Activated CD4-positive, alpha-beta T cell treated with anti-CD3 and anti-CD28 coated beads, Interleukin-2, amount 50 U/mL, for 48 hours (primary cell): ENCODE measurements at places on chromosomes 12 and 14.

DNA sequence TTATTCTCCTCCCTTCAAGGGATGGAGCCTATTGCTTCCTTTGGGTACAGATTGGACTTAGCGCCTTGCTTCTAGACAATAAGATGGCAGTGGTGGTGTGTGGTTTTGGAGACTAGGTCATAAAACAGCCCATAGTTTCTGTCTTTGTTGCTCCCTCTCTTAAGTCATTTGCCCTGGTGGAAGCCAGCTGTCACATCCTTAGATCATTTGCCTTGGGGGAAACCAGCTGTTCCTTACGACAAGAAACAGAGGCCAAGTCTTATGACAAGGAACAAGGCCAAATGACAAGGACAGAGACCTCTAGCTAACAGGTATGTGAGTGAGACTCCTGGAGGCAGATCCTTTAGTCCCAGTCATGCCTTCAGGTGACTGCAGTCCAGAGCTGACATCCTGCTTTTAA is 9.2 kb upstream of the PALS1 start:
- no peak for DNase-seq

DNA sequence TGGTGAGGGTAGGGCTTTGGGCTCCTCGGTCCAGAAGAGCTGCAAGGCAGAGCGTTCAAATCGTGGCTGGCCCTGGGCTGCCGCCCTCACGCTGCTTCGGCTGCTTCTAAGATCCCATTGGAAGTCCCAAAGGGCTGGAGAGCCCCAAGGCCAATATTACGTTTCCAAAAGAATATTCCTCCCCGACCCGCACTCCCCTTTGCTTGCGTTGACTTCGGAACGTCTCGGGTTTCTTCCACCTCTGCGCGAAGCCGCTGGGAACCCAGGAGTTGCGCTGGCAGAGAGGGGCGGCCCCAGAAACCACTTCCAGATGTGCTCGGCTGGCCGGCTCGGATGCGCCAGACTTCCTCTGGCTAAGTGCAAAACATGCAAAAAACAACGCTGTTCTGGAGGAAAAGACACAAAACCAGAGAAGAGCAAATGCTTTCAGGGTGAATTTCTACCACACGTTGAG is at the start of gene GLT8D2:
GLT8D2 (minus strand) TSS at position 285 of the 454 bp plus-strand sequence. CDS start 30,539 bp downstream, outside the sequence.
- peak; percentile 15 for DNase-seq

DNA sequence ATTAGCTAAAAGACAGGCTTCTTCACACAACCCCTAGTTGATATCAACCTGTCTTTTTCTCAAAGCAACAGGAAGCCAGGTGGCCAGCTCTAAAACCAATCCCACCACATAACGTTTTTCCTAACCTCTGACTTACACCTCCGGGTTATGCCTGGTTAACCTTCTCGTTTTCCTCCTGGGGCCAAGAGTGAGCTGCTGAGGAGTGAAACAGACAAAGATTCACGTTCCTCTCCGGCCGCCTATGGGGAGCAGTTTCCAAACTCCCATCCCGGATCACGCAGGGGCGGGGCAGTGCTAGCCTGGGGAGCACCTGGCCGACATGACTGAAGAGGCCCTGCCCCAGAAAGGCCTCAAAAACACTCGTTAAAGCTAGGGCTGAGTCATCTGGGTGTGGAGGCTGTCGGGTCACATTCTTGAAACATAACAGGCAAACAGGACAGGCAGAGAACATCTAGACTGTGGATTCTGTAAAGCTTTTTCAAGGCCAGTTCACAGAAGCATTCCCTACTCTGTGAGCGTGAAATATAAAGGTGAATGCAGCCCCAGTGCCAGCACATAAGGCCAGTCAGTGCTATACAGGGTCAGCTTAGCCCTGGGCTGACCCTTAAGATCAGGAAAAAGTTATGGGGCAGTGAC is 25.9 kb upstream of the LGALS3 start:
- DNase-seq: peak; percentile 54

DNA sequence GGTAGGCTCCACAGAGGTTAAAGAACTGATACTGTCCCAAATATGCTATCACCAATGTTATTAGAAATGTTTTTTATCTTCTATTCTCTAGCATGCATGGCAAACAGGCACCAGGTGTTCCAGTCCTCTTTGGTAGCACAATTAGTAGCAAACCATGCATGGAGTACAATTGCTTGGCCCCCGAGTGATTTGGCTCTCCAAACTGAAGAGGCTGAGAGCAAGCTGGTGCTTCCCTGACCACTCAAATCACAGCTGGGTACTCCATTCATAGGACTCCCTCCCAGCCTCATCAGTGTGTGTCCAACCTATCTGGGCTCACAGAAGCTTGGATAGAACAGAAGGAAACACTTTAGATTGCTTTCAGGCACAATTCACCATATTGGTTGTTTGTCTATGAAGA is 93.4 kb downstream of the DIO2 start:
- DNase-seq: no peak

- no peak for DNase-seq
These were observed 27.1 kb upstream of the PRMT8 start for GRCh38 chr12:3463921-3464320.

- no peak for DNase-seq
These were observed 10.8 kb downstream of the KCTD10 start for GRCh38 chr12:109466305-109466704.

GRCh38 chr12:126742241-126742641 is 1524.7 kb upstream of the TMEM132C start:
- no peak for DNase-seq

DNA sequence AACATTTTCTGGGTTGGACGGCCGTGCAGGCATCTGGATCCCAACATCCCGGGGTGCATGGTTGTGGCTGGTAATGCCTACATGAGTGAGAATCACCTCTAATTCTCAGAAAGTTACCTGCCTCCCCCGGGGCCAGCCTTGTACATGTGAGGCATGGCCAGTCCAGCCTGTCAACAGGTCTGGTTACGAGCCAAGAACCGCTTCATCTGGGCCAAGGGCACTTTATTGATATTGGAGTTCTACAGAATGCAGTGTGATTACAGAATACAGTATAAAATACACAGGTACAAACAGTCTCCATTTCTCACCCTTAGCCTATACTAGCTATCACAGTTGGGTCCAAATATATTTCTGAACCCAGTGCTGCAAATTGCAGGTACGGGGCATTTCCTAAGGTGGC is 84.9 kb upstream of the EVL start:
- DNase-seq: no peak

GRCh38 chr12:41452838-41453407 is 264.8 kb downstream of the PDZRN4 start:
- no peak for DNase-seq

DNA sequence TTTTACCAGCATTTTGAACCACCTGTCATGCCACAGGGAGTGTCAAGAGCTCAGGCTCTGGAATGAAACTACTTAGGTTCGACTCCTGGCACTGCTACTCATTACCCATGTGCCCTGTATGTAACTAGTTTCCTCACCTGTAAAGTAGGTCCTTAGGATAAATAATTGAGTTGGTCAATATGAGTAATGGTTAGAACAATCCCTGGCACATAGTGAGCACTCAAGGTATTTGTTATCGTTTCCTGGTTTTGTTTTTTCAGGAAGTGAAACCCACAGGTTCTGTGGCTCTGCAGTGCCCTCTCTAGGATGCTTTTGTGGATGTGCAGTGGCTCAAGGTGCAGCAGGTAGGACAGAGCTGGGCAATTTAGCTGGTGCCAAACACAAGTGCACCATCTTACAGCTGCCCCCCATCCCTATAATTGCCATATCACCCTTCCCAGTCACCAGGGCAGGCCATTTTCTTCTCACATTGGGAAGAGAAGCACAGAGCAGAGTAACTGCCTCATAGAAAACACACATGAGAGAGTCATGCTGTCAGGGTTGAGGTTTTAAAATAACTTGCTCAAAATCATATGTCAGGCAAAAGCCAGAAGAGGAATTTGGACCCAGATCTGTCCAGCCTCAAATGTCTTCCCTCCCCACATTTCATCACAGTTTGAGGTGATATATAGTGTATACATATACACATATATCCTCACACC is 297.5 kb downstream of the RPAP3 start:
- no peak for DNase-seq

DNA sequence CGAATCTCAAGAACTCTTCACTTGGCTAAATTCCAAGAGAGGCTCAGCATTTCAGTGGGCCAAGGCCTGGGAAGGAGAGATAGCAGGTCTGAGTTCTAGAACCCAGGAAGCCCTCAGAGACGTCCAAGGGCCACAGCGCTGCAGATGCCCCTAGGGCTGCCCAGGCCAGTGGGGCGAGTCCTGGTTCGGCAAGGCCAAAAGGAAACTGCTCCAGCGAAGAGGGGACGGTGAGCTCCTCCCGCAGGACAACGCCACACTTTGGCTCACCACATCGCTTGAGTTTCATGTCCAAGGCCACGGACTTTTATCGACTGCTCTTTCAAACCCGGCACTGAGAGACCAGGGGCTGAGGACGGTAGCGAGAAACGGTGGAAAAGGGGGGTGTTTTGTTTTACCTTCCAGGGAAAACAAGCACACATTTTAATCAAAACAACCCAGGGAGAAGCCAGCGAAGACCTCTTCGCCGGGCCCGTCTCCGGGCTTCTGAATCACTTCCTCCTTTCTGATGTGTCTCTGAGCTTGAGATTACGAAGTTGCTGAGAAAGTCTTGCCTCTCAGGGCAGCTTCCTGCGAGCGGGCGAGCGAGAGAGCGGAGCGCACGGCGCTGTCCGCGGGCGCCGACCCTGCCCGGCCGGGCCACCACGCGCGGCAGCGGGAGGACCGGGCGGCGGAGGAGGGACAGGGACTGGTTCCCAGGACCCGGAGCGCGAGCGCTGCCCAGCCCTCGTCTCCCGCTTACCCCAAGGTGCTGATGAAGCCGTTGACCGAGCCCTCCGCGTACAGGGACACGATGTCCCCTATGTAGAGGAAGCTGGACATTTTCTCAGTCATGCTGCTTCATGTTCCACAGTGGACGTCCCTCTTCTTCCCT is 808 bp downstream of the ITPR2 start:
- DNase-seq: peak; percentile 71

DNA sequence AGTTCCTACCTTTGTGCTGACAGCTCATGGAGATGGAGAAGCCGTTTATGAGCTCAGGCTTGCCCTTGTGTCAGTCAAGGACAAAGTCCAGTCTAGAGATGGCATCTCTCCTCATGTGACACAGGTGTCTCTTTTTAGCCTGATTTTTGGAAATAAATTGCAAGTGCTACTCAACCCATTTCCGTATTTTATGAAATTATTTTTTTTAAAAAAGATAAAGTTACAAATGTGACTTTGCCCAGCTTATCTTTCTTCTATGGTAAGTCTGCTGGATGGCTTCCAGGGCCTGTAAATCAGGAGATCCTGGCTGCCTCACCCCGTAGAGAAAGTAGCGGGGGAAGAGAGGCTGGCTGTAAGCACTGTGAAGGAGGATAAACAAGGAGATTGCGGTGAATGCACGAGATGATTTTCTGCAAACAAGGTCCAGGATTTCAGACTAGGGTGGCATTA is 169.7 kb downstream of the MYRFL start:
- no peak for DNase-seq

- DNase-seq: no peak
These were observed 141.0 kb downstream of the ZFP36L1 start for GRCh38 chr14:68651652-68652432.

DNA sequence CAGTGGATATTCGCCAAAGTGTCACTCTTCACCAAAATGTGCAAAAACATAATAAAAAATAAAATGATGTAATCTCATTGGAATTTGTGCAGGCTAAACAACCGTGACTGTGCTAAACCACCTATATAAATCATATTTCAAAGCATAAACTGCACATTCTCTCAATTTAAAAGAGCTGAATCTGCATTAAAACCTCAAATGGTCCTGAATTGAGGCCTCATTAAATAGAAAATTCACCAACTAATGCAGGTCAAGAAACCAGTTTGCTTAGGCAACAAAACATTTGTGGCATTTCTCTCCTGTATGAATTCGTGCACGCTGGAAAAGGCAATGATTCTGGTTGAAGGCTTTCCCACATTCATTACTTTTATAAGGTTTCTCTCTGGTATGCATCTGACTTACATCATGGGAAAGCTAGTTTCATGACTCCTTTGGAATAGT is 80.1 kb upstream of the IFNG-AS1 start:
- no peak for DNase-seq

DNA sequence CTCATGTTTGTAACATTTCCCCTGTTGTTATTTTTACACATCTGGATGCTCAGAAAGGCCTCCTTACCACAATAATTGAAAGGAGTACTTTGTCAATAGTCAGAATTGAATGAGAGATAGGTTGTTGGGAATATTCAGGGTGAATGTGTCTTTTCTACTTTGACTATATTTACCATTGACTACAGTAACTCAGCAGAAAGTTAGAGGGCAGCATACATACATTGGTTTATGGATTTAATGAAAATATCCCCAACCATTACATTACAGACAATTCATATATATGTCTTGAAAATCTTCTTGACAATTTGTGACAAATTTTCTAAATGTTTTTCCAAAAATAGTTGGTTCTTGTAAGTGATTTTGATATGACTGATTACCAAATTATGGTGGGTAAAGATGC is 97.7 kb downstream of the NTS start:
- no peak for DNase-seq

GRCh38 chr14:103205541-103205906 is 82.3 kb downstream of the TNFAIP2 start:
- no peak for DNase-seq

GRCh38 chr12:108090107-108090899 is 38.8 kb upstream of the WSCD2 start:
- DNase-seq: no peak

DNA sequence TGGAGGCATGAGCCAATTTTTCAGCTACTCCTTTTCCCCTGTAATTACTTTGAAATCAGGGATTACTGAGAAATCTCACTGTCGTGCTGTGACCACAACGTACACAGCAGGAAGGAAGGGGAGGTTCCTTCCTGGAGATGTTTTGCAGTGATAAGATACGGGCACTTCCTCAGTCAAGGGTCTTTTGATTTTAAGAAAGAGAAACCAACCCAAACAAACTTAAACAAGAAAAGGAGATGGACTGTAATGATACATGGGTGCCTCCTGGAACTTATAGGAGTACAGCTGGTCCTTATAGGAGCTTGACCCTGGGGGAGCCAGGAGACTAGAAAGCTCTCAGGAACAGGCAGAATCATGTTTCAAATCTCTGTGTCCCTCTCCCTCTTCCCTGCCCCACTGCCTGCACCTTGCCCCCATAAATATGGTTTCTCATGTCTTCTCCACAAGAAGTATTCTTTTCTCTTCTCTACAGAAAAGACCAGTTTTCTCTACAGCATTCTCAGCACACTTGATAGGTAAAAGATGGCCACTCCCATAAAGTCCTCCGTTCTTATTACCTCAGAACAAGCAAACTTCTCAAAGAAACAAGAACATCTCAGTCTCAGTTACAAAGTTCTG is 281.1 kb upstream of the AMIGO2 start:
- no peak for DNase-seq
